Thoracic aorta (tissue), 2 donors: ENCODE measurements at places on chromosomes 7 and 10.

DNA sequence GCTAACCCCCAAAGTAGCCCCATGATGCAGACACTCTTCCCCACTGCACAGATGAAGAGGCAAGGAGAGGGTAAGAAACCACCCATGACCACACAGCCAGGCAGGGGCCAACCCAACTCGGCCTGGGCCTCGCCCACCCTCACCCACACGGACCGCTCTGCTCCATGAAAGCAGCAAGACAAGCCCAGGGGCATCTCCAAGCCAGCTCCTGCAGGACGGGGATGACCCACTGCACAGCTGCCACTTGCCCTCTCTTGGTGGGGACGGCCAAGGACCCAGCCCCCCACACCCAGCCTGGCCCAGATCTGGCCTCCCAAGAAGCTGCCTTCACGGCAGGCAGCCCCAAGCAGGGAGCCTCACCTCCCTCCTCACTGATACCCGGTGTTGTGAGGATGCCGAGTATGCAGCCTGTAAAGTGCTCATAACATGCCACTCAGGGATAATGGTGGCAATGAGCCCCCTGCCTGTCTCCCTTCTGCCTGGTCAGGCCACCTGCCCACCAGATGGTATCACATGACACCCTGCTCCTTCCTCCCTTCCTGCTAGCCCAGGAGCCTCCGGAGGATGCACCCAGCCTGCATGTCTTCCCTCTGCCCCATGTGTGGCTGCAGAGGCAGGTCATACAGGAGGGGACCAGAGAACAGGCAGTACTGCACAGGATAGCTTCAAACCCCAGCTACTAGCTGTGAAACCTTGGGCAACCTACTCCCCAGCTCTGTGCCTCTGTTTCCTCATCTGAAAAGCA is 23.3 kb downstream of the OGDHL start:
- no peak for DNase-seq
- H3K27me3 ChIP-seq: no peaks in the 10 kb centered on the region
- H3K36me3 ChIP-seq: no peaks in the 10 kb centered on the region

DNA sequence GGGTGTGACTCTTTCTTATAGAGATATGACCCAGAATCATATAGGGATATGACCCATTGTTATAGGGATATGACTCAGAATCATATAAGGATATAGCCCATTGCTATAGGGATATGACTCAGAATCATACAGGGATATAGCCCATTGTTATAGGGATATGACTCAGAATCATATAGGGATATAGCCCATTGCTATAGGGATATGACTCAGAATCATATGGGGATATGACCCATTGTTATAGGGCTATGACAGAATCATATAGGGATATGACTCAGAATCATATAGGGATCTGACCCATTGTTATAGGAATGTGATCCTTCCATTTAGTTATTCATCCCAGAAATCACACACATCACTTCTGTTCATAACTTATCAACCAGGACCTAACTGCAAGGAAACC is 312.2 kb upstream of the ADARB2 start:
- H3K27me3 ChIP-seq: no peaks in the 10 kb centered on the region
- no peaks in the 10 kb centered on the region for H3K4me1 ChIP-seq
- no peak overlapping the region for H3K4me3 ChIP-seq
- DNase-seq: no peak

GRCh38 chr10:106183041-106183440 is 981.5 kb downstream of the SORCS1 start:
- no peak overlapping the region for H3K4me3 ChIP-seq
- H3K27ac ChIP-seq: no peak overlapping the region
- no peaks in the 10 kb centered on the region for H3K4me1 ChIP-seq
- no peaks in the 10 kb centered on the region for H3K36me3 ChIP-seq

- DNase-seq: no peak
- H3K36me3 ChIP-seq: no peaks in the 10 kb centered on the region
- no peaks in the 10 kb centered on the region for H3K27me3 ChIP-seq
- H3K4me3 ChIP-seq: no peak overlapping the region
Measured at GRCh38 chr7:156139633-156140032, 327.4 kb upstream of the SHH start.

DNA sequence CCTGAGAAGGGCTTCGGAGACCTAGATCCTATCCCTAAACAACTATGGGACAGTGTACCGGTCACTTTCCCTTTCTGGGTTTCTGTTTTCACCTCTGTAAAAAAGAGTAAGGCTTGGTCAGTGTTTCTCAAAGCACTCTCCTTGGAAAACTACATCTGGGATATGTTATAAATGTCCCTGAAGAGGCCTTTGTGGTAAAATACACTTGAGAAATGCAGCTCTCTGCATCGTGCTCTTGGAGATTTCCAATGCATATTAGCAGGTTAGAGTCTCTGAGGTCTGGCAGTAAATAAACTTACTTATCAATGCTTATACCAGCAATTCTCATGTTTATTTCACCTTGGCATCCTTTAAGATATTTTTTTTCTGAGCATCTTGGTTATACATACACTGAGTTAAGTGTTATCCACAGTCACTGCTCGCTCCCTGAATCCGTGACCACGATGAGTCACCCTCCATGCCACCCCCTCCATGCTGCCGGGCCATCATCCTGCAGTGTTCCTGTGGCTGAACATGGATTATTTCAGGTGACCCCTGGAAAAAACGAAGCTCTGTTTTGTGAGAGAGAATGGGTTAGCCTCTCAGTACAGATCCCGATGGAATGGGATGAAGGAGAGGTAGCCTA is 3.3 kb upstream of the TBXAS1 start:
- DNase-seq: no peak
- H3K27ac ChIP-seq: no peak overlapping the region
- no peaks in the 10 kb centered on the region for H3K27me3 ChIP-seq
- no peaks in the 10 kb centered on the region for H3K4me1 ChIP-seq

DNA sequence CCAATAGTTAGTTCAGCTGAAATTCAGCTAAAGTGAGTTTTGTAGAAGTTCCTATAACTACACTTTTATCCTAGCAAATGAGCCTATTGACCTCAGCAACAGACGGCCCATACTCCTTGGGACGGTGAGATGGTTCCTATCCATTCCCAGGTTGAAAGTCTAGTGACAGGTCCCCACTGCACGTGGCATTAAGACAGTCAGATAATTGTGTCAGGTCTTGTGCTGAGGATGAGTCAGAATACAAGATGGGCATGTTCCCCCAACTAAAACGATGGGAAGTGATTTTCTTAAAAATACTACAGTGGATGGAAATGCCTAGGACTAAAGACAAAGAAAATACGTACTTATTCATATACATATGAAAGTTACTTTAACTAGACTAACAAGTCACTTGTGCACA is 2.1 kb downstream of the CAV1 start:
- H3K27me3 ChIP-seq: no peaks in the 10 kb centered on the region
- peak overlapping the region; percentile 95 for H3K4me3 ChIP-seq
- no peak for DNase-seq
- peak overlapping the region; percentile 98 for H3K27ac ChIP-seq

GRCh38 chr7:43697690-43698089 is 31.6 kb downstream of the COA1 start:
- H3K36me3 ChIP-seq: no peaks in the 10 kb centered on the region
- no peaks in the 10 kb centered on the region for H3K27me3 ChIP-seq
- H3K27ac ChIP-seq: no peak overlapping the region

- H3K4me1 ChIP-seq: no peaks in the 10 kb centered on the region
- H3K27me3 ChIP-seq: no peaks in the 10 kb centered on the region
- H3K27ac ChIP-seq: no peak overlapping the region
- H3K36me3 ChIP-seq: no peaks in the 10 kb centered on the region
- no peak overlapping the region for H3K4me3 ChIP-seq
Measured at GRCh38 chr10:111856631-111857030, 326.9 kb downstream of the GPAM start.

- H3K36me3 ChIP-seq: no peaks in the 10 kb centered on the region
- H3K27ac ChIP-seq: no peak overlapping the region
- no peak for DNase-seq
- no peaks in the 10 kb centered on the region for H3K27me3 ChIP-seq
Measured at GRCh38 chr7:79176859-79177477, 276.5 kb downstream of the MAGI2 start.

GRCh38 chr10:52423369-52423768 is 109.3 kb downstream of the DKK1 start:
- no peaks in the 10 kb centered on the region for H3K27me3 ChIP-seq
- no peak for DNase-seq
- H3K4me3 ChIP-seq: no peak overlapping the region
